Right lung (tissue), 10 donors: ENCODE measurements at places on chromosomes 6 and 20. TPM values are rescaled to one million over a fixed set of nuclear protein-coding genes. Genes with fewer than 3 reads are reported as not detected.

DNA sequence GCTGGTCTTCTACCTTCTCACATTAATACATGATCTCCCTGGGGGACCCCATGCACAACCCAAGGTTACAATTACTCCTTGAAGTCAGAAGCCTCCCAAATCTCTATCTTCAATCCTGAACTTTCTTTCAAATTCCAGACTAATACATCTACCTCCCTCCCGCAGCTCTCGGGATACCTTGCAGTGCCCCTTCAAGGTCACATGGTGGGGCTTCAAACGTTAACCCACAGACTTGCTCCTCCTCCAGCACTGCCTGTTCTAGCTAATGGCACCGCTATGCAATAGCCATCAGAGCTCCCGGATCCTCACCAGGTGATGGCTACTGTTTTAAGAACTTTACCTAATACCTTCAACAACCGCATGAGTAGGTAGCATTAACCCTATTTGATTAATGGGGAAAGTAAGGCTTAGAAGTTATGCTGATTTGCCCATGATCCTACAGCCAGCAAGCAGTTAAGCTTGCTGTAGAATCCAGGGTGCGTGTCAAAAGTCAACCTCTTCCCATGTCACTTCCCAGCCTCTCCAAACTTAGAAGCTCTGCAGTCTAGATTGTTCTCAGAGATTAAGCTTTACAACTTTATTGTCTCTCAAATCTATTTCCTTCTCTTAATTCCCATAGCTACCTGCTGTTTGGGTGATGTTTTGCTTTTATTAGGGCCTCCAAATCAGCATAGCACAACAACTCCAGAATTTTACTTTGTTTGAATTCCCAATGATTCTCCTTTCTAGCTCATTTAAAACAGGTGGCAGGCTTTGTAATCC, 44.7 kb downstream of the PLAGL1 start:
- no peak for DNase-seq

- no peak for DNase-seq
These were observed 156.8 kb upstream of the PLCB4 start for GRCh38 chr20:8912096-8912495.

DNA sequence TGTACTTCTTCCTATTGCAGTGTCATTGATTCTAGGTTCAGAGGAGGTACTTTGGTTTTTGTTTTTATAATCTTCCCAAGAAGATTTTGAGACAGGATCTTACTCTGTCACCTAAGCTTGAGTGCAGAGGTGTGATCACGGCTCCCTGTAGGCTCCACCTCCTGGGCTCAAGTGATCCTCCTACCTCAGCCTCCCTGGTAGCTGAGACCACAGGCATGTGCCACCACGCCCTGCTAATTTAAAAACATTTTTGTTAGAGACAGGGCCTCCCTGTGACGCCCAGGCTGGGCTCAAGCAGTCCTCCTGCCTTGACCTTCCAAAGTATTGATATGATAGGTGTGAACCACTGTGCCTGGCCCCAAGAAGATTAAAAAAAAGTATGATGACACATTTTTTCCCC, 3.4 kb upstream of the SLC17A5 start:
- no peak for DNase-seq

- DNase-seq, result no peak
These were observed 237.5 kb downstream of the CDC5L start for GRCh38 chr6:44624936-44625573.

GRCh38 chr6:42429042-42429585, 22.6 kb downstream of the TRERF1 start:
- no peak for DNase-seq

DNA sequence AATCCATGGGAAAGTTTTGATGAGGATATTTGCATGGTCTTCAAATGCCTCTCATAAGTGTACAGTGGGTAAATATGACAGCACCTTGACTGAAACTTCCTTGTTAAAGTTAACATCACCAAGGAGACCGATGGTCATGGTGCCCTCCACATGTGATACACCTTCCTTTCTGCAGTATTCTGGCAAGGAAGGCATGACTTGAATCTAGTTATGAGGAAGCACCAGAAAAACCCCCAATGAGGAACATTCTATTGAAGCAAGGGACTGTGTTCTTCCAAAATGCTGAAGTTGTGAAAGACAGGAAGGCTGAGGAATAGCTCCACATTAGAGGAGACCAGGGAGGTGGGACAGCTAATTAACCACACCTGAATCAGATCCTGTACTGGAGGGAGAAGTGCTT, 118.3 kb downstream of the SLC24A3 start:
- no peak for DNase-seq

DNA sequence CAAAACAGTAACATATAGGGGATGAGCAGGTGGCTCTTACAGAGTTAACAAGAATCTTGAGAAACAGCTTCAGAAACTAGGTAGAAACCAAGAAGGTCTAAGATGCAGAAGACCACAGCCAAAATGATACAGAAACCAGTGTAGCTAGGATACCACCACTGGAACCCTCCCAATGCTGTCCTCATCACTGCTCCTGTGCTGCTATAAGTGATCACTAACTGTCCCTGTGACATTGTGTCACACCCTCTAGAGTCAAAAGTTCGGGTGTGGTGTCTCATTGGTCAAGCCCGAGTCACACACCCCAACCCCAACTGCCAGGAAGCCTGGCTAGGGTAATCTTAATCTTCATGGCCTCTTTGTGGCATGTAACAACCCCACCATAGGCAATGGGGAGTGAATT, 153.1 kb downstream of the RCAN2 start:
- DNase-seq, result no peak

GRCh38 chr6:109715616-109716015, 24.5 kb downstream of the FIG4 start:
- DNase-seq, result no peak

GRCh38 chr6:156943166-156943565, 166.0 kb downstream of the ARID1B start:
- no peak for DNase-seq

DNA sequence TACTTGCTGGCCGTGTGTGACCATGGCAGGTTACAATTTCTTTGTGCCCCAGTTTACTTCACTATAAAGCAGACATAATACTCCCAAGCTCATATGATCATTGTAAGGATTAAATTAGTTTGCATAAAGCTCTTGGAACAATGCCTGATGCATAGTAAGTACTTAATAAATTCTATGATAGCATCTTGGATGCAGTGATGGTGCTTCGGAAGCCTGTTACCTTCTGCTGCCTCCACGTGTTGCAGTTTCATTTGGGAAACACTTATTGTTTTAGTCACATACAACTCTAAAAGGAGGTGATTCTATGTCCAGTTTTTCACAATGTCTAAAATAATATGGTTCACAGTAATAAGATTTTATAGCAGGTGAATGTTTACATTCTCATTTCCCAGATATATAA, 343.9 kb downstream of the NRN1 start:
- no peak for DNase-seq

- no peak for DNase-seq
These were observed 179.2 kb upstream of the TNFAIP3 start for GRCh38 chr6:137687818-137688217.

- no peak for DNase-seq
These were observed 13.6 kb downstream of the COL9A1 start for GRCh38 chr6:70289299-70289698.

- DNase-seq, result no peak
These were observed 36.1 kb downstream of the NINL start for GRCh38 chr20:25549172-25549773.

- DNase-seq, result no peak
These were observed 156.9 kb downstream of the GPX5 start for GRCh38 chr6:28682542-28682941.

DNA sequence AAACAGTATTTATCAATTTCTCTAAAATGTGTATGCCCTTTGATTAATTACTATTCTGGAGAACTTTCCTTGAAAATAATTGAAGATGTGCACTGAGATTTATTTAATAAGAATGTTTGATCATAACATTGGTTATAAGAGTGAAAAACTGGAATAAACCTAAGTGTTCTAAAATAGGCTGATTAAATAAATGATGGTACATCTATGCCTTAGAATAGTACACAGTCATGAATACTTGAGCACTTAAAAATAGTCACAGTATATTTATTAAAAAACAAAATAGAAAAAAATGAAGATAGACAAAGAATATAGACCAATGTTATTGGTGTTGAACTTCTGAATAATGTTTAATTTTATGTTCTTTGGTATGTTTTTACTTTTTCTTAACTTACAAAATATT, 93.0 kb downstream of the ZNF217 start:
- no peak for DNase-seq

- peak; percentile 31 for DNase-seq
These were observed 20.3 kb downstream of the TBPL1 start for GRCh38 chr6:133973109-133973971.

DNA sequence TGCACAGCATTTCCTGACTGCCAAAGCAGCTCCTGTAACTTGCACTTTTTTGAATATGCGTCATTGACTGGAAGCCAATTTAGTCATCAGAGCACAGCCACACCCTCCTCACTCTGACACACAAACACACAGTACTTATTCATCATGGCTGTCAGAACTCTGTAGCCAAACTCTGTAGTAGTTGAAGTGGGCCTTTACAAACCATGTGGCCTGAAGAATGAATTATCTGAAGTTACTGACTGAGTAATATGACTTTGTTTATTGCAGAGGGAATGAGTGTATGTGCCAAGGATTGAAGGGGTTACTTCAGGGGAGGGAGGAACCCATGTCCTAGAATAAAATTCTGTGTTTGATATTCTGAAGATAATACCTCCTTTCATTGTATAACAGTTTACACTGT, 102.7 kb downstream of the FIG4 start:
- peak; percentile 32 for DNase-seq

- no peak for DNase-seq
These were observed 63.2 kb upstream of the BMP2 start for GRCh38 chr20:6704132-6704861.

DNA sequence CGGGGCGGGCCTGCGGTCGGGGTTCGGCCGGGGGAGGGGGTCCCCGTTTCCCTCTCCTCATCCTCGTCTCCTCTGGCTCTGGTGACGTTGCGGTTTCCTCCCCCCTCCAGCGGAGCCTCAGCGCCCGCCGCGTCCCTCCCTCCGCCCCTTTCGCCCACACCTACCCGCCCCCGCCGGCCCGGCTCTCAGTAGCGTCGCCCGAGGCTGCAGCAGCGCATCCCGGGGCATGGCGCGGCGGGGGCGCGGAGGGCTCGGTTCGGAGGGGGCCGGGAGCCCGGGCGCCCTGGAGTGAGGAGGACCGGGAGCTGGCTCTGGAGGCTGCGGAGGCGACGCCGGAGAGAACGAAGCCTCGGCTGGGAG, at the start of gene DSE:
Gene DSE, plus strand, starts transcription at position 188 of the 360 bp plus-strand sequence. CDS start 28,304 bp downstream, outside the sequence.
- peak; percentile 90 for DNase-seq

DNA sequence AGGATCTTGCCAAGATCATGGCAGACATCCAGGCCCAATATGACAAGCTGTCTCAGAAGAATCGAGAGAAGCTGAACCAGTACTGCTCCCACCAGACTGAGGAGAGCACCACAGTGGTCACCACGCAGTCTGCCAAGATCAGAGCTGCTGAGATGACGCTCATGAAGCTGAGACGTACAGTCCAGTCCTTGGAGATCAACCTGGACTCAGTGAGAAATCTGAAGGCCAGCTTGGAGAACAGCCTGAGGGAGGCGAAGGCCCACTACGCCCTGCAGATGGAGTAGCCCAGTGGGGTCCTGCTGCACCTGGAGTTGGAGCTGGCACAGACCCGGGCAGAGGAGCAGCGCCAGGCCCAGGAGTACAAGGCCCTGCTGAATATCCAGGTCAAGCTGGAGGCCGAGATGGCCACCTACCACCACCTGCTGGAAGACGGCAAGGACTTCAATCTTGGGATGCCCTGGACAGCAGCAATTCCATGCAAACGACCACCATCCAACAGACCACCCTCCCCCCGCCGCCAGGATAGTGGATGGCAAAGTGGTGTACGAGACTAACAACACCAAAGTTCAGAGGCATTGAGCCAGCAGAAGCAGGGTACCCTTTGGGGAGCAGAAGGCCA, 44.7 kb upstream of the GRM4 start:
- no peak for DNase-seq

GRCh38 chr6:79173378-79173777, 61.1 kb downstream of the HMGN3 start:
- no peak for DNase-seq

DNA sequence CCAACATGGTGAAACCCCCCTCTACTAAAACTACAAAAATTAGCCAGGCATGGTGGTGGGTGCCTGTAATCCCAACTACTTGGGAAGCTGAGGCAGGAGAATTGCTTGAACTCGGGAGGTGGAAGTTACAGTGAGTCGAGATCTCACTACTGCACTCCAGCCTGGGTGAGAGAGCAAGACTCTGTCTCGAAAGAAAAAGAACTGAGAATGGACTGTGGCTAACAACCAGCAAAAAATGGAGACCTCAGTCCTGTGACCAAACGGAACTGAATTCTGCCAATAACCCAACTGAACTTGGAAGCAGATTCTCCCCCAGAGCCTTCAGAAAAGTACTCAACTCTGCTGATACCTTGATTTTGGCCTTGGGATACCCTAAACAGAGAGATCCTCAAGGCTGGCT, 604.5 kb downstream of the DOK5 start:
- DNase-seq, result no peak

DNA sequence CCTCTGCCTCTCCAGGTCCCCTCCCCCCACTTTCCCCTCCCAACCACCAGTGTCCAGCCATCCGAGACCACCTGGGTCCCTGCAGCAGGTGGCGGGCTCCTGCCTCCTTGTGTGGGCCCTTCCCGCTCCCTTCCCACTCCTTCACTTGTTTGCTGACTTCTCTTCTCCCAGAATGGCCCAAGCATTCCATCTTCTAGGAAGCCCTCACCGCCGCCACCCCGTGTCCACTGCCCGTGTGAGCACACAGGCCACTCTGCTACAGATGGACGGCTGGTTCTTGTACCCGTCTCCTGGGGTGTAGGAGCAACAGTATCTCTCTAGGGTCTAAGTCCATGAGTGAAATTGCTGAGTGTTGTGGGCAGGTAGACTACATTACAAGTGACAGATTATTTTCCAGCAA, 15.0 kb downstream of the BPHL start:
- no peak for DNase-seq

The COL9A3 gene
- polyA plus RNA-seq, result 57.8 TPM

The BMP7 gene
- polyA plus RNA-seq, result 17.2 TPM

The KCNQ5 gene
- 3.4 TPM for polyA plus RNA-seq

The FRMD1 gene
- polyA plus RNA-seq, result 3.3 TPM

The RAB44 gene
- polyA plus RNA-seq, result 0.09 TPM

The POPDC3 gene
- polyA plus RNA-seq, result 1.3 TPM

The PI16 gene
- 0.53 TPM for polyA plus RNA-seq

The SPATA2 gene
- polyA plus RNA-seq, result 7.8 TPM
